Fibroblast of skin of right biceps (primary cell): ENCODE measurements at places on chromosomes 7 and 10.

DNA sequence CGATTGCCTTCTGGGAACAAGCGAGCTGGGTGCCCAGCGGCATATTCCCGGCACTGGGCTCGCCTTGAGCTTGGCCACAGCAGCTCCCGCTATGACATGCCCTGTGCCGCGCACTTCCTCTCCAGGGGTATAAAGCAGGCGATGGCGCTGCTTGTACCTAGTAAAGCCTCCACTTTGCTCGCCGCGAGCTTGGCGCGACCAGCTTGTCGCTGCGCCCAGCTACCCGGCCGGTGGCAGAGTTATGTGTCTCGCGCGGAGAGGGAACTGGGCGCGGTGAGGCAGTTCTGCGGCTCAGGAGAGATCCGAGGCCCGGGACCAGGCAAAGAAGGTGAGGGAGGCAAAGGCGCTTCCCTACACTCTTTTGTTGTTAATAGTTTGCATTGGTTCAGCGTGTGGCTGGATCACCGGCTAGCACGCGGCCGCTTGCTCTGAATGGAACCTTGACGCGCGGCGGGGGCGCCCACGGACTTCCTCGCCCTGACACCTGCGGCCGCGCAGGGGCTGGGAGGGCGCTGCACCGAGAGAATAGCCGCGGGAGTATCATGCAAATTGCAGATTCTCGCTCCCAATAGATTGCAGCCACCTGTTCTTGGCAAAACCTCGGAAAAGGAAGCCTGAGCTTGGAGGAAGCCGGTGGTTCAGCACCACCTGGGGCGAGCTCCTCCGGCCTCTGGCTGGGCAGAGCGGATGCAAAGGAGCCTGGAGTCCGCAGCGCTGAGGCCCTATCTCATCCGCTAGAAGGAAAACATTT is 3.0 kb upstream of the BUB3 start:
- no peak for DNase-seq

GRCh38 chr7:132869166-132869861 is 212.6 kb downstream of the CHCHD3 start:
- peak; percentile 14 for DNase-seq

DNA sequence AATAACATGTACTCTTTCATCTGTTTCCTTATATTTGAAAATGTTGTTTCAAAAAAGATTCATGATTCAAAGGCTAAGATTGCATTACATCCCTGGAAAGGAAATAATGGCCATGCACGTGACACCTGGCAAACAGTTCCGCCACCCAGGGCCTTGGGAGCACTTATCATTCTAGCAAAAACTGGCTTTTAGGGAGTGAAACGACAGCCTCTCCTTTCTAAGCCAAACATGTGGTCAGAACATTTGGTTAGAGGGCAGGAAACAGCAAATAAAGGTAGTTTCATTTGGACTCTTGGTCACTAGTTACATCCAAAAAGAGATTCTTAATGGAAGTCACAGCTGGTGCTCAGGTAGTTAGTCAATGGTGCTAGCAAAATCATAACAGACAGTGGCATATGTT is 83.5 kb downstream of the FAS start:
- peak; percentile 42 for DNase-seq

- DNase-seq: no peak
Observed at GRCh38 chr7:36224934-36225858, 72.1 kb downstream of the EEPD1 start.

DNA sequence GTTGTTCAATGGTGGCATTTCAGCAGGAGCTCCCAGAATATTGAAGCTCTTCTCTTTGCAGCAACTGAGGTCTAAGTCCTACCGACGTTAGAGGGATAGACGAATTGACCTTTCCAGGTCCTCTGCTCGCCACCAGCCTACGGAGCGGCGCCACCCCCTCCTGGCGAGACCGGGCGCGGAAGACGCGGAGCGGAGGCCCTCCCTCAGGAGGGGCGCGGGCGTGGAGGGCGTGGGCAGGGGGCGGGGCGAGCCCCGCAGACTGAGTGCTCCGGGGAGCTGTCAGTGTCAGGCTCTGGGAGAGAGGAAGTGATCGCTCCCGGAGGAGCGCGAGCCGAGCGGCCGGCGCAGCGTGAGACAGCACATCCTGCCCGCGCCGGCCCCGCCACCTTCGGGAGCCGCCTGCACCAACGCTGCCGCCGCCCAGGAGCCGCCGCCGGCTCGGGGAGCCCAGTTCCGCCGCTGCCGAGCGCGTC is at the start of gene DYNC1I1:
Gene DYNC1I1, plus strand, starts transcription at position 257 of the 473 bp plus-strand sequence. CDS start 32,176 bp downstream, outside the sequence.
- DNase-seq: peak; percentile 64

DNA sequence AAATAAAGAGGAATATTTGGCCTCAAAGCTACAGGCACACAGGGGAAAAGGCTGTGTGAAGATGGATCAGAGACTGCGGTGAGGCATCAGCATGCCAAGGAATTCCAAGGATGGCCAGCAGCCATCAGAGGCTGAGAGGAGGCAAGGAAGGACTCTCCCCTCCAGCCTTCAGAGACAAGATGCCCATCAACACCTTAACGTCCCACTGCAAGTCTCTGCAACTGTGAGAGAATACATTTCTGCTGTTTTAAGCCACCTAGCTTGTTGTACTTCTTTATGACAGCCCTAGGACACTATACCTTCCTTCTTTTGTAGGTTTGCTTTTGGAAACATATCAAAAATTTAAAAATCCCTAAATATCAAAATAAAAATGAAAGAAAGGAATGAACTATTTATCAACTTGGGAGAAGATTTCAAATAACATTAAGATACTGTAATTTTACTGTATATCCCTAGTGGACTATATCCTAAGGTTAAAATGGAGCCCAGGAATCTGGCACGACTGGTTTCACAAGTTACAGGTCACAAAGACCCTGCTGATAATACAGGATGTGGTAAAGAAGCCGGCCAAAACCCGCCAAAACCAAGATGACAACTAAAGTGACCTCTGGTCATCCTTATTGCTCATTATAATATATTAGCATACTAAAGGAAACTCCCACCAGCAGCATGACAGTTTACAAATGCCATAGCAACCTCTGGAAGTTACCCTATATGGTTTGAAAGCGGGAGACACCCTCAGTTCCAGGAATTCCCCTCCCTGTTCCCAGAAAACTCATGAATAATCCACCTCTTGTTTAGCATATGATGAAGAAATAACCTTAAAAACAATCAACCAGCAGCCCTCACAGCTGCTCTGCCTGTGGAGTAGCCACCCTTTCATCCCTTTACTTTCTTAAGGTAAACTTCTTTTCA is 185.2 kb downstream of the AVL9 start:
- peak; percentile 50 for DNase-seq

DNA sequence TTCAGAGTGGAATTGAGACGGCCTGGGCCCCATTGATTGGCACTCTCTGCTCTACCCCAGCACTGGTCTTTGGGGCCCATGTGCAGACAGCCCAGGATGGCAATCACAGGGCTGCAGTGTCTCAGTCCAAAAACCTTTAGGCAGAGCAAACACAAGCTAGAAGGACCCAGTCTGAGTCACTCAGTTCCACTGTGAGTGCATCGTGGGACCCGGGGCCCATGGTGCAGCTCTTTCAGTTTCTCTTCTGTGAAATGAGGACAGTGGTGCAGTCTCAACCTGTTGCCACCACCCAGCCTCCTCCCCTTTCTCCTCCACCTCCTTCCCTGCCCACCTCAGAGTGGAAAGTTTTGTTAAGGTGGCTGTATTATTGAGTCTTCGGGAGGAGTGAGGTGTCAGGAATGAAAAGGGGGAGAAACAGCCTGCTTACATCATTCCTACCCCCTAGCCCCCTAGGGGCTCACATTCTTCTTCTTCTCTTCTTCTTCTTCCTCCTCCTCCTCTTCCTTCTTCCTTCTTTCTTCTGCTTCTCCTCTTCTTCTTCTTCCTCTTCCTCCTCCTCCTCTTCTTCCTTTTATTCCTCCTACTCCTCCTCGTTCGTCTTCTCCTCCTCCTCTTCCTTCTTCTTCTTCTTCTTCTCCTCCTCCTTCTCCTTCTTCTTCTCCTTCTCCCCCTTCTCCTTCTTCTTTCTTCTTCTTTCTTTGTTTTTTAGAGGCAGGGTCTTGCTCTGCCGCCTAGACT is 19.5 kb upstream of the CARD11 start:
- no peak for DNase-seq

DNA sequence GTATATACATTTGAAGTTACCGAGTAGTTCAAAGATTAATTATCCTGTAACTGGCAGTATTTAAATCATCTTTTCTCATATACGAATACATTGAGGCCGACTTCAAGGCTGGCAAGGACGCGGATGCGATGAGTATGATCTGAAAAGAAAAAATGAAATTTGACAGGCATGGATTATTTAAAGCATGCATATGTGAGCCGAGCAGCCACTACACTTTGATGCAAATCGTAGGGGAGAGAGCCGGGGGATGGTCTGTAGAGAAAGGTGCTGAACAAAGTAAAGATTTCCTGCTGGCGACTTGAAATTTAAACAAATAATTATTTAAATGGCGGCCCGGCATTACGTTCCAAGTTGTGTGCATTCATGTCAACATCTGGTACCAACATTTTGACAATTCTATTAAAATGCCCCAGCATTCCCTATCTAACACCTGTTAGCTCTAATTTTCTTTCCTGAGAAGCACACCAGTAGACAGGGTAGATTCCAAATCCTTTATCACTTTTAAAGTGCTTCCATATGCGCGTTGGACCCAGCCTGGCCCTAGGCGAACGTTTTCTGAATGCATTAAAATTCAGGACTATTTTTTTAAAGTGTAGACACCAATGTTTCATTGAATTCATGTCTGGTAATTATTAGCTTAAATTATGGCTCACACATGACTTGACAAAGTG is 188.7 kb downstream of the EMX2 start:
- DNase-seq: no peak

DNA sequence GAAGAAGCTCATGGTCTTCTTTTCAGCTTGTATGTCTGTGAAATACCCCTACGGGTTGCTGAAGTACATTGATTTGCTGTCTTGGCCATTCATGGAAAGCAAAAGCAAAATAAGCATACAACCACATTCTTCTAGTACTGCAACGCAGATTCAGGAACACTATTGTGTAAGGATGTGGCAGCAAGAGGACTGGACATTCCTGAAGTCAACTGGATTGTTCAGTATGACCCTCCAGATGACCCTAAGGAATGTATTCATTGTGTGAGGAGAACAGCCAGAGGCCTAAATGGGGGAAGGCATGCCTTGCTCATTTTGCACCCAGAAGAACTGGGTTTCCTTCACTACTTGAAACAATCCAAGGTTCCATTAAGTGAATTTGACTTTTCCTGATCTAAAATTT is 133.4 kb upstream of the ANKRD1 start:
- DNase-seq: no peak

DNA sequence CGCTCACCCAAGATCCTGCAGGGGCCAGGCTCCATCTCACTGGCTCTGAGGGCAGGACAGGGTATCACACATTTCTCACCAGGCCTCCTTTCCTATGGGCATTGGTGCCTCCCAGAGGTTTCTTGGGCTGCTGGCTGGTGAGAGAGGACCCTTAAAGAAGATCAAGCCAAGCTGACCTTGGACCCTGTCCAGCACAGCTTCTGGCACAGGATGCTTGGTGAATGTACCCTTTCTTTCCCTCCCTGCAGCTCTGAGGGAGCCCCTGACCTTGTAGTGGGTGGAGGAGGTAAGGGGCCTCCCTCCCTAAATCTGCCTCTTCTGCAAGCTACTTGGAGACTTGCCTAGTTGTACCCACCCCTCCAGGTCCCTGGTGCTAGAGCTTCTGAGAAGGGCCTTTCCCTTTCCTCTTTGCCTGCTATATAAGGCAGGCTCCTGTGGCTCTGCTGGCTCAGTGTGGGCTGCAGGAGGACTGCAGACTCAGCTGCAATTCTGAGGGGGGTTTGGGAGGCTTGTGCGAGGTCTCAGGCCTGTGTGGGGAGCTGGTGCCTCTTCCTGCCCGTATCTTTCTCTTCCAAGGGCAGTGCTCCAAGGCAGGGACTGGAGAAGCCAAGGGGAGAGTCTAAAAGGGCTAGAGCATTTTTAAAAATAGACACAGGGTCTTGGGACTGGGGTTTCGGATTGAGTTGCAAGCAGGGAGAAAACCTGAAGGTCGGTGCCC is 11.7 kb upstream of the TRIM8 start:
- DNase-seq: peak; percentile 63

- DNase-seq: no peak
Observed at GRCh38 chr7:126450269-126450671, 802.5 kb downstream of the GRM8 start.

DNA sequence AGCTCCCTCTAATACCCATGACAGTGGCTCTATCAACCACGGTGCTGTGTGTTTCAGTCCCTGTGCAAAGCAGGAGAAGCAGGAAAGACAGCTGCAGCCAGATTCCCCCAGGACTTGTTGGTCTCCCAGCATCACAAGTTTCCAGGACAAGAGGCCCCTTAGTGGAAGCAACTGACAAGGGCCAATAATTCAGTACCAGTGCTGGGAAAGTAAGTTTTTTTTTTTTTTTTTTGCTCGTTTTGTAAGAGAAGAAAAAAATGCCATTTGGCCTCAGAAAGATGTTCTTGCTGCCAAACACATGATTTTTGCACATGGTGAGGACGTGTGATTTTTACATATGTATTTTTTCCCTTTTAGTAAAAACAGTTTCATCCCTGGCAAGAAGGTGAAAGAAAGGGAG is 284.2 kb upstream of the ZMIZ1 start:
- DNase-seq: no peak

DNA sequence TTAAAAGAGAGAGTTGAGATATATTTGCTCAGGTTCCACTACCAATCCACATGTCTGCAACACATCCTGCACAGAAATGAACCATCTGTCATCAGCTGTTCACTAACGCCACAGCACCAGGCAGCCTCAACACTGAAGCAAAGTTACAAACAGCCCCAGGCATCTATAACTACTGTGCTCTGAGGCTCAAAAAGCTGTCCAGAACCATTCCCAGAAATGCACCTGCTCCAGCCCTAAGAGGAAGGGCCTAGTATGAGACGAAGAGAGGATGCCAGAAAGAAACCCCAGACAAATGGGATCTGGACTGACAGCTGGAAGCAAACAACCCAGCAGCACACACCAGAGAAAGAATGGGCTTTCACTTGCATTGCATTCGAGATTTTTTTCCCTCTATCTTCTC is 159.3 kb downstream of the ELMO1 start:
- DNase-seq: no peak

DNA sequence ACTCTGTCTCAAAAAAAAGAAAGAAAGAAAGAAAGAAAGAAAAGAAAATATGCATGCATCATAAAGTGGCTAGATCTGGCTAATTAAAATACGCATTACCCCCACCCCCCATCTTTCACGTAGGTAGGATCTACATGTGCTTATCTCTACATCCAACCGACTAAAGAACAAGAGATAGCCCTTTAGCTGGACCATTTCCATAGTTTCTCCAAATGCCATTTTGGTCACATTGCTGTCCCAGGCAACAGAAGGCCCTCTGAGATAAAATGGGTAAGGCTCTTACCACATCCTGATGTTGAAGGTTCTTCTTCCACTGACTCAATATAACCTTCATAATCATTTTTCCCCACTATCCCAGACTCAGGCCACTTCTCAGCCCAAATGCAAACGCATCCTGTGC is 31.5 kb downstream of the PIK3AP1 start:
- no peak for DNase-seq

- DNase-seq: no peak
Observed at GRCh38 chr10:3865565-3865964, 80.6 kb upstream of the KLF6 start.
